COR-L47 (cell line): ENCODE measurements at places on chromosomes 6 and 20.

GRCh38 chr20:38631155-38632022 is 29.8 kb downstream of the ARHGAP40 start:
- DNase-seq: no peak

DNA sequence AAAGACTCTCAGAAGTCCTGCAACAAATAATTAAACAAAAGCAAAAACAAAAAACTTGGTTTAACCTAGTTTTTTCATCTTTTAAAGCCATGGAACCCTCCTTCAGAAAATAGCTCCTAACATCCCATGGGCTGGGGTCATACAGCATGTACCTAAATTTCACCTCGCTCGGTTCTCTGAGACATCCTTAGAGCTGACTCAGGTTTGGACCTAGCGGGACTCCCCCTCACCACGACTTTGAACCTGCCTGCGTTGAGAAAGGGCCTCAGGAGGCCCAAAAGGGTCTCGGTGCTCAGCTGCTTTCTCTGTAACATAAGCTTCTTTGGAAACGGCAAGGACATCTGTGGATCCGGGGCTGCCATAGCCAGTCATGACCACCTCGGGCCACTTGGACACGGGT is 112.8 kb downstream of the NFATC2 start:
- no peak for DNase-seq

DNA sequence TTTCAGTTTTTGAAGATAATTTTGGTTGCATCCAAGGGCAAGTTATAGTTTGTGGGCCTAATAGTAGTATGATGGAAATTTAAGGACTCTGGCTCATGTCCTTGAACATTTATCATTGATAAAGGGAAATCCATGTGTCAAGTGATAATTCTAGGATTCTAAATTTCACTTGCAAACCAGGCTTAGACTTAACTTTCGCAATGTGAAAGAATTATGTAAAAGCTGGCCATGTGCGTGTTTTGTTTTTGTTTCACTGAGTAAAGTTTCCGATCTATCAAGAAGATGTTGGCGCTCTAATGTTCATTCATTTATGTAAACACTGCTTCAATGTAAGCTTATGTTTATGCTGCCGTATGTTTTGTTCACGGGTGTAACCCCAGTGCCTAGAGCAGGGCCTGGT is 302.0 kb downstream of the SOX4 start:
- DNase-seq: no peak

DNA sequence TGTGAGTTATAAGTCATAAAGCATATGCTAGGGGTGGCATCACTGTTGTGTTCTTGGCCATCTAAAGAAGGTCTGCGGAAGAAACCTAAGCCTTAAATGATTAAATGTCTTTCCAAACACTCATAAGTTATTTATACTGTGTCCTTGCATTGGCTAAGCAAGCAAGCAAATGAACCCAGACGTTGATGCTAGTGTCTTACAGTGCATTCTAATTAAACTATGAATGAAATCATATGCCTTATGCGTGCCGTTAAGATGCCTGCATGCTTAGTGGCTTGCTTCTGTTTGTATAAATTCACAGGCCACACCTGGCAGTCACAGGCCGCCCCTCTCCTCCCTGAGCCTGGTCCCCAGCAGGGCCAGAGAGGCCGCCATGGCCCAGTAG is 49.9 kb downstream of the RIN2 start:
- DNase-seq: no peak

- DNase-seq: peak; percentile 23
These were observed at the start of gene HIVEP1 for GRCh38 chr6:12012038-12012557. TSS of gene HIVEP1 (plus strand) at chr6:12012312. CDS start at chr6:12015629, 3,317 bp downstream.

- no peak for DNase-seq
These were observed 59.6 kb downstream of the JARID2 start for GRCh38 chr6:15305496-15305895.
